AG04450 (cell line): ENCODE measurements at places on chromosomes 4 and X. TPM values are rescaled to one million over a fixed set of nuclear protein-coding genes. Genes with fewer than 3 reads are reported as not detected.

DNA sequence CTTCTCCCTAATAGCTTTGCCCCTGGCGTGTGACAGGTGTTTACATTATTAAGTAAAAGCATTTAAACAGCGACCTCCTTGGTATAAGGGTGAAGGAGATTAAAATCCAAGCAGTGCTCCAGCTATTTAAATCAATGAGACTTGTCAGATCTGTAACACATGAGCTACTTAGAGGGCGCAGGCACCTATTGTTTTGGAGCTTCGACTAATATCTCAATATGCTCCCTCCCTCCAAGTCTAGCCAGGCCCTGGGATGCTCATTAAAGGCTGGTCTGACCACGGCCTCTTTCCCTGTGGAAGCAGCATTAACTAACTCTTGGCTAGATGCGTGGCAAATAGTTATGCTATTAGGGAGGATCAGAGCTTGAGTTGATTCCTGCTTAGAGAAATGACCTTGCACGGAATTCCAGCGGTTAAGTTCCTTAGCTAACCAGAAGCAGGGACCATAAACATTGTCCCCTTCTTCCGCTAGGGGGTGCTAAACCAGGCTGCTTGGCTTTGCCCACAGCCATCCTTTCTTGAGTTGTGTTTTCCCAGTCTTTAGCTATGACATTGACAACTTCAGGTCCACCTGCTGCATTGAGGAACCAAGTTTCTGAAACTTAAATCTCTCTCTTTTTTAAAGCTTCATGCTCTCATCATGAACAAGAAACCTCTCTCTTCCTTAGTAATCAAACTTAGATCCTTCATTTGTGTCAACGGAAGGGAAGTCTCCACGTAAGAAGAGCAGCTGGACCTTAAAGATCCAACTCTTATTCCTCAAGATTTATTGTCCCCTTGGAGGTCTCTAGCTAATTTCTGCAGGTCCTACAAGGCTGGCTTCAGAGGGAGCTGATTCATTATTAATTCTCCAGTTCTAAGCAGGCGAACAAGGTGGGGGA, 80.7 kb upstream of the IGFBP7 start:
- no peak for DNase-seq

DNA sequence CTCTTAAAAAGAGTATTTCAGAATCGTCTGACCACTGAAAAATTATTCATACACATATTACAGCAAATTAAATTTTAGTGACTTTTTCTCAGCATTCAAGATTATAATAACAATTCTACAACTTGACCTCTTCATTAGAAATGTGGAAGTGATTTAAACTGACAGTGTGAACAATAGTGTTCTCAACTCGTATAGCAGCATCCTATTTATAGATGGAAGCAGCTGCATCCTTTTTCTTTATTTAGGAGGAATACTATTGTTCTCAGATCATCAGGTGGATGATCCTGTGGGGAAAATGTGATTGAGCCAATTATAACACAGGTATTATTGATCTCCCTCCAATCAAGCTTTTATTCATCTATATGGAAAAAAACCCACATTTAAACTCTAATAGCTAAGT, 56.7 kb downstream of the RAPGEF2 start:
- DNase-seq, result no peak

DNA sequence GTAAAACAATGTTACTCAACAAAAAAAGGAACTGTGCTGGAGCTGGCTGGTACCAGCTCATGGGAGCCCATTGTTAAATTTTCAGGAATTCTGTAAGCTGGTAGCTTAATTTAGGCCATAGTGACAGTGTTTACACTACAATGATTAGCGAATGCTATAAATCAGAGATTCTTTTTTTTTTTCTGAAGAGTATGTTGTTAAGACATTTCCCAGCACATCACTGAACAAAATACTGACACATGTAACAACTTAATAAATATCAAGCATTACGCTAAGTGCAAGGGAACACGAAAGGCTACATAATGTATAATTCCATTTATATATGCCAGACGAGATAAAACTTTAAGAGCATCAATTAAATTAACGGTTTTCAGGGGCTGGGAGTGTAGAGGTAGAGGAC, 4.4 kb downstream of the WDFY3 start:
- no peak for DNase-seq

Gene FDCSP
- polyA plus RNA-seq, result not detected in 2 replicates

GRCh38 chr4:41294445-41295062, 37.8 kb downstream of the UCHL1 start:
- DNase-seq, result no peak

DNA sequence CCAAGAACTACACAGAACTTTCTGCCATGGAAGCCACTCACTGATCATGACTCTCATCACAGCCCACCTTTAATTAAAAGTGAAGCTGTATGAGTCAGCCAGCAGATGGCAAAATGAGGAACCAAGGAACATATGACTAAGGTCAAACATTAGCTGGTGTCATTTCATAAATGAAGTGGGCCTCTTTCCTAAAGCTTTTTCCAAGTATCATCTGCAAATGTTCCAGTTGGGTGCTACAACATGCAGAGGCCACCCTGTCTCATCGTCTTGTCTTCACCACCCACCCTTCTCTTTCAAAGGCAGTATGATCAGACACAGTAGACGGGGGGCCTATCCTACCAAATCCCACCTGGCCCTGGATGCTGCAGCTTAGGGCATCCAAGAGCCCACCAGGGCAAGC, 9.2 kb upstream of the EOLA1 start:
- no peak for DNase-seq

DNA sequence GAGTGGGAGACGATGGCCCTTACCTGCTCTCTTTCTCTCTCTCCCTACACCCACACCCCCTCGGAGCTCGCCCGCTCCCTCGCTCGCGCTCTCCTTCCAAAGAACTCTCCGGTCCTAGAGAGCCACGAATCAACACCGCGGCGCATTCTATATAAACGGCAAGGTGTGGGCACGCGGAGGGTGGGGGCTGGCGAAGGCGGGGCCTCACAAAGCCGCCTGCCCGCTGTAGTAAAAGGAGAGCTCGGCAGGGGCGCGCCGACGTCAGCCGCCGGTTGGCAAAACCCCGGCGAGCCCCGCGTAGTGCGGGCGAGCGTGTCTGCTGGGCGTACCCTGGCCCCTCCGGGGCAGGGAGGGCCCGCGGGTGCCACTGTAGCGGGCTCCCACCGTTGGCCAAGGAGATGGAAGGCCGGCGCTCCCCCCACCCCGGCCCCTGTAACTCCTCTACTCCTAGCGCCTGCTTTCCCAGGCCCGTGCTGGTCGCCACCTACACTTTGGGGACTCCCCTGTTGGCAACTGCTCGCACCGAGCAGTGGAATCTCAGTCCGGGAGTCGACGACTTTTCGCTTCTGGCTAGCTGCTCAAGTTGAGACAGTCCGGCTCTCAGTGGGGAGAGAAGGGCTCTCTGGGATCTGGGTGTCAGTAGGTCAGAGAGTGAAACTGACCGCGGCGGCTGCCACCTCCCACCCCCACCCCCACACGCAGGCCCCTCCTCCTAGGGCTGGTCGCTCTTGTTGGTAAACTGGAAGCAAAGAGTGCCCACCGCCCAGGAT, 325.5 kb upstream of the F9 start:
- DNase-seq, result no peak

Gene AMER1
- 0.93 and 1.4 TPM in 2 replicates for polyA plus RNA-seq

Gene PCSK1N
- not detected in 2 replicates for polyA plus RNA-seq

- DNase-seq, result no peak
These were observed 21.8 kb downstream of the TLR2 start for GRCh38 chr4:153705743-153706468.

DNA sequence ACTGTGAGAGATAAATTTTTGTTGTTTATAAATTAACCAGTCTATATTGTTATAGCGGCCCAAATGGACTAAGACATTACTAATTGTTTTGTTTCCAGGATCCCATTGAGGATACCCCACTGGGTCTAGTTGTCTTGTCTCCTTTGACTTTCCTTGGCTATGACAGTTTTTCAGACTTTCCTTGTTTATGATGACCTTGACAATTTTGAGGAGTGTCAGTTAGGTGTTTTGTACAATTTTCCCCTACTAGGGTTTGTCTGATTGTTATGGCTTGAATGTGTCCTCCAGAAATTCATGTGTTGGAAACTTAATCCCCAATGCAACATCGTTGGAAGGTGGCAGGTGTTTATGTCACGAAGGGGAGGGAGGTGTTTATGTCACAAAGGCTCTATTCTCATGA, 89.6 kb upstream of the PITX2 start:
- no peak for DNase-seq

DNA sequence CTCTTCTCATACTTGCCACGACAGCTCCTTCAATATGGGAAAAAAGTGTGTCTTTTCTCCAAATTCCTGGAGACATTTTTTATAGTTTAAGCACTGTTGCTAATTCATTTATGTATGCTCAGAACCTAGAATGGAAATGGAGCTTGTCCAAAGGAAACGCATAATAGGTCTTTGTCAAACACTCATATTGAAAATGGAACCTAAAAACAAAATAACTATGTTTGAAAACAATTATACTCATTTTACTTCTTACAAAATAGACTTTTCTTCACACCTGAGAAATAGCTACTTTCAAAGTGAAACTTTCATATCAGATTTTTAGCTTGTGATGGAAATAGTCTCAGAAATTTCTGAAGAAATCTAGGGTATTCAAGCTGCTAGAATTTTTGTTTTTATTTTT, 529.7 kb upstream of the BOD1L1 start:
- DNase-seq, result no peak

Gene PLP2
- 66.7 and 79.6 TPM in 2 replicates for polyA plus RNA-seq

GRCh38 chrX:154032160-154032559, 12.5 kb upstream of the IRAK1 start:
- DNase-seq, result no peak

- no peak for DNase-seq
These were observed 504.0 kb downstream of the MAGEE1 start for GRCh38 chrX:76931518-76931917.

DNA sequence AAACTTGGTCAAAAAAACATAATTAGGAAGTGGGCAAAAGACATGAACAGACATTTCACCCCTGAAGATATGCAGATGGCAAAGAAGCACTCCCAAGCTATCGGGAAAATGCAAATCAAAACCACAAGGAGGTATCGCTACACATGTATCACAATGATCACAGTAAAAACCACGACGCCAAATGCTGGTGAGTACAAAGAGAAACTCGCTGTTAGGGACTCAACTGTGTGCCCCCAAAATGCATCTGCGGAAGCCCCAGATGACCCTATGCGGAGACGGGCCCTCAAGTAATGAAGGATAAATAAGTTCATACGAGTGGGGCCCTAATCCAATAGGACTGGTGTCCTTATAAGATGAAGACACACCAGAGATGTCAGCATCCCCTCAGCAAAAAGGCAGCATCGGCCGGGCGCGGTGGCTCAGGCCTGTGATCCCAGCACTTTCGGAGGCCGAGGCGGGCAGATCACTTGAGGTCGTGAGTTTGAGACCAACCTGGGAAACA, 10.2 kb downstream of the GAK start:
- no peak for DNase-seq

Gene PAGE4
- polyA plus RNA-seq, result not detected in 2 replicates

Gene ERVMER34-1
- 0.20 and 0.26 TPM in 2 replicates for polyA plus RNA-seq

Gene DACH2
- 0.41 and 0.61 TPM in 2 replicates for polyA plus RNA-seq

- peak; percentile 75 for DNase-seq
These were observed 13.2 kb upstream of the CLDN24 start for GRCh38 chr4:183335369-183335940.

Gene RTL3
- polyA plus RNA-seq, result 0.14 TPM in 1 of 2 replicates, not detected in the other

DNA sequence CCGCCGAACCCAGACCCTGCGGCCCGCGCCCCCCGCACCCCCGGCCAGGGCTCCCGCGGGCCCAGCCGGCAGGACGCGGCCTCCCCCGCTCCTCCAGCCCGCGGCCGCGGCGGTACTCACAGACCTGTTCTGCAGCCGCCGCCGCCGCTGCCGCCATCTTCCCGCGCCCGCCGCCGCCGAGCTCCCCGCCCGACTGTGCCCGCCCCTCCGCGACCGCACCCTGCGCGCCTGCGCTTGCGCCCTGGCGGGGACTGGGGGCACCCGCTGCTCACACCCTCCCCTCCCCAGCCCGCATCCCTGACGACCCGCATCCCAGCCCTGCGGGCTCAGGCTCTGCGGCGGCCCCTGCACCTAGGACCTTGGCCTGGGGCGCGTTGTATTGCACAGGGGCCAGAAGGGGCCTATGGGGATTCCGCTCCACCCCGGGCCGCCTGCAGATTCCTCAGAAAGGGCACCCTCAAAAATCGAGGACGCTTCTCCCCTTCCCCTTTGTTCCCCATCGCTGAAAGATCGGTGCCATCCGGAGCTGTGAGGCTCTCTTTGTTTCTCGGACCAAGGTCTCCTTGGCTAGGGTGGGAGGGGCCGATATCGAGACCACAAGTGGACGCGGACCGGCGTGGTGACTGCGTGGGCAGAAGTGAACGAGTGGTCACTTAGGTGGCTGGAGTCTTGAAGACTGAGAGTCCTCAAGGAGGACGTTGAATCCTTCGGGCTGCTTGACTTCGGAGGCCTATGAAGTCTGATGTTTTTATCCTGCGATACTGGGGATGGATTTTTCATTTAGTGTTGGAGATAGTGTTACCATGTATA, at the start of gene SGCB:
SGCB (minus strand) TSS at position 197 of the 810 bp plus-strand sequence; CDS start at position 157, 40 bp downstream.
- no peak for DNase-seq
